K562 (cell line): ENCODE measurements at places on chromosomes 2 and 18.
A peak's percentile ranks its signal among the peaks of the same experiment; 100 is the strongest.

DNA sequence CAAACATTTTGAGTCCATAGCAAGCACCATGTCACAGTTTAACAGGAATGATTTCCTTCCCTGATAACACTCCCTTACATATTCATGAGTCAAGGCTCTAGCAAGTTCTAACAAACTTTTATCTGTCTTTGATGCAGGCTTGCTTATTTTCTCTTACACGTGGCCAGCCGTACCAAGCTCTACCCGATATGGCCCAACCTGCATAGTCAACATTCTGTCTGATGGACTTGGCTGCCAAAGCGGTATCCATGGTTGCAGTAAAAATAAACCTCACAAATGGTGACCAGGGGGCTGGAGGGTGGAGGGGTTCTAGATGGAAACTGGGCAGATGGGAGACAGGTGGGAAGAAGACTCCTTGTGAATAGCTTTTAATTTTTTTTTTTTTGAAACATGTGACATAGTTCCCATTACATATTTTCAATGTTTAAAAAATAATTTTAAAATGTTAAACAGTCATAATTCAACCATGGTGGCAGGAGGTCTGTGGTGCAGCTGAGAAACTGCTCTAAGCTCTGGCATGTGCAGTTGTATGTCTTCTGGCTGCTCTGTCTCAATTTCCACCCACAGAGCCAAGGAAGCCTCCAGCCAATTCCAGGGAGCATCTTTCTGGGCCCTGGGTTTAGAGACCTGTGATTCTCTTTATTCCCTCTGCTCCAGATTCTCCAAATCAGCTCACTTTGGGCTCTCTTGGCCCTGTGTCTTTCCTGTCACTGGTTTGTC is 20.7 kb upstream of the CXCR1 start:
- DNase-seq = no peak

DNA sequence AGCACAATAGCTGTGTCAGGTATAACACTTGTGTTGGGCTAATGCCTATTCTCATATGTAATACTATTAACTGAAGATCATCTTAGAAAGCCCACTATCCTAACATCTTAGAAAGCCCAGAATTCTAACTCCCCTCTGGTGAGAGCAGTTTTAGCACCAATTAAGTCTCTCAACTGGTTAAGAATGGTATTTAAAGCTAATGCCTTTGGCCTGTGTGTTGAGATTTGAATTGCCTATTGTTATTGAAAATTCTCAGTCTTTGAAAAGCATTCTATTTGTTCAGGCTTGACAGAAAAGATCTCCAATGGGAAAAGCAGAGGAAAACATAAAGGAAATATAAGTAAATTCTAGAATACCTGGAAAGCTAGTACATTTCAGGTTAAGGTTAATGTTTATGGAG is 352.5 kb downstream of the ARHGAP15 start:
- DNase-seq = no peak

GRCh38 chr2:101367508-101367907 is 19.8 kb downstream of the CREG2 start:
- DNase-seq = no peak

- no peak for DNase-seq
Observed at GRCh38 chr18:61823595-61823994, 69.2 kb downstream of the RNF152 start.

- DNase-seq = no peak
Observed at GRCh38 chr2:3236300-3237045, 141.1 kb downstream of the EIPR1 start.

DNA sequence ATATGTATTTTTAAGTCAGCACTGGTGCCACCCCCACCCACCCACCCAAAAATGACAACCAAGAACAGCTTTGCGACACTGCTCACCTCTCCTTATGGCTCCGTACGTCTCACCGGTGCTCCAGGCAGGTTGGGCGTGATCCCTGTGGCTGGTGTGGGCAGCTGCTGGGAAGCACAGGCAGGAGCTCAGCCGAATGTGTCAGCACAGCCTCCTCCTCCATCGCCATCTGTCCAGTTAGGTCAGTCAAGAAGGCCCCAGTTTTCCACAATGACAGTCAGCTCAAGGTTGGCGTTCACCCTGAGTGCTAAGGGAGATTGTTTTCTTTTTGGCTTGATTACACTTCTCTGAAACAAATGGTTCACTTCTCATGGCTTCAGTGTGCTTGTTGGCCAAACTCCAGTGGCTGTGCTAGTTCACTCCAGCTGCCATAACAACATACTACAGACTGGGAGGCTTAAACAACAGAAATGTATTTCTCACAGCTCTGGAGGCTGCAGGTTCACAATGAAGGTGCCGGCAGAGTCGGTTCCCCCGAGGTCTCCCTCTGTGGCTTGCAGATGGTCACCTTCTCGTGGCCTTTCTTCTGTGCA is 30.2 kb downstream of the AMER3 start:
- no peak for DNase-seq

DNA sequence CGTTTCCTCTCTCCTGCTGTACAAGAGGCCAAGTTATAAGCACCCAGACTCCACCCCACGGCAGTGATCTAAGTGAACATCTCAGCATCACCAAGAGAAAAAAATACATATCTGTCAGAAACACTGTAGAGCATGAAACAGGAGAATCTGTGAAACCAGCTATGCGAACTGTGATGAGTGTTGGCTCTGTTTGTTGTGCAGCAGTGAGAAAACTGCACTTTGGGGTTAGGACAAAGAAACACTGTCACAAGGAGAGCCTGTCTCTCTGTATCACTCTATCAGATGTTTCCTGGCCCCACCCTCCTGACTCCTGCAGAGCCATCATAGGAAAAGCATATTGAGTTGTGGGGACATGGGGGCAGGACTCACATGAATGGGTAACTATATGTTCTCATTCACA is 87.1 kb downstream of the LAMA3 start:
- no peak for DNase-seq

DNA sequence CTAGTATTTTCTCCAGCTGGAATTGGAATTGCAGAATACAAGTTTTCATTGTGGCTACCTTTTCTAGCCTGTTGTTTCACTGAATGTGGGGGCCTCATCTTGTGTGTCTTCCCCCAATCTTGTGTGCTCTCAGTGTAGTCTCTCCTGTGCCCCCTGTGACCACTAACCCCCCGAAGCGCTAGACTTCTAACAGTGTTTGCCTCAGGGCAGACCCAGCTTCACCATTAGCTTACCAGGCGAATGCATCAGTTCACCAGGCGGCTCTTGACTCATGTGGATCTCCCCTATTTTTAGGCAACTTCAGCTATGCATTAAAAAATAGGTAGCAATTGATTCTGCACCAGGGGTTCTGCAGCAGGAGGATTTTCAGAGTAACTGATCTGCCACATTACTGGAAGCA is 376.2 kb upstream of the MEIS1 start:
- DNase-seq = no peak

DNA sequence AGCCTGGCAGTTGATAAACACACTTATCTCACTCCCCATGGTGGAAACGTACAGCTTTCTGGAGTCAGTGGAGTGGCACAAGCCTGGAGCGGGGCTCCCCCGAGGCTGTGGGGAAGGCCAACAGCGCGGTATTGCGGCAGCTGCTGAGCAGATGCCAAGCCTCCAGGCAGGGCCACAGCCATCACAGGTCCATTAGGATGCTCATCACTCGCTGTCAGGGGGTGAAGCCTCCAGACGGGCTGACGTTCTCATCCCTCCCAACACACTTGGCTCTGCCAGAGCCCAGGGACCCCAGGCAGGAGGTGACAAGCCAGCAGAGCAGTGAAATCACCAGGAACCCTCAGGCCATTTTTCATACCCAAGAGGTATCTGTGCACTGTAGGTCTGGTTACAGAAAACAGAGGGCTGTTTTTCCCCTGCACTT is 529.2 kb upstream of the KLHL29 start:
- no peak for DNase-seq

DNA sequence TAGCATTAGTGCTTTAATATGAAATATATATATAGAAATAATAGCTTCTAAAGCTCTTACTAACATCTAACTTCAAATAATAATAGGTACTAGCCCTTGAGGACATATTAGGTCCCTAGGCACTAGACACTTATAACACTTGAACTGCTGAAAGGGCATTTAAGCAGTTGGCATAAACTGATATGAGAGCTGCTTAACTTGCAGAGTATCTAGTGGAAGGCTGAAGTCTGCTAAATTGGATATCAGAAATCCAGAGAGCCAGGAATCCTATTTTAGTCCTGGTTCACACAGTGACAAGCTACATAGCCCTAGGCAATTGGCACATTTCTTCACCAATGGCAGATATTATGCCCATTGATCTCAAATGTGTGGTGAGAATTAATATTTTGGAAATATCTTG is 326.9 kb upstream of the UBE2E3 start:
- DNase-seq = no peak

- DNase-seq = no peak
Observed at GRCh38 chr2:95386031-95386430, 16.5 kb upstream of the FAHD2A start.

DNA sequence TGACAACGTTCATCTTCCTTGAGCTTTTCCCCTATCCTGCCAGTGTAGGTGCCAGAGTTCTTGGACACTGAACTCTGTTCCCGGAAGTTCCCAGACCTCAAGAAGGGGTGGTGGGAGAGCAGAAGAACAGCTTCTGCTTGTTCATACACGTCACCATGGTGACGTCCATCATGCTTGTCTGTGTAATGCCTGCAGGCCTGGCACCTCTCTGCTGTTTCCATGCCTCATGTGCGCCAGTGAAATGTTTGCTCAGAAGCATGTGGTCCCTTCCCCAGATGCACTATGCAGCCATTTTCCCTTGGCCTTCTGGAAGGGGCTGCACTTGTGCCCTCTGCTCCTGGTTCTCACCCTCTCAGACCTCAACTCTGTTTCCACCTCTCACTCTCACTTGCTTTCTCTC is 210.8 kb upstream of the NABP1 start:
- DNase-seq = no peak

DNA sequence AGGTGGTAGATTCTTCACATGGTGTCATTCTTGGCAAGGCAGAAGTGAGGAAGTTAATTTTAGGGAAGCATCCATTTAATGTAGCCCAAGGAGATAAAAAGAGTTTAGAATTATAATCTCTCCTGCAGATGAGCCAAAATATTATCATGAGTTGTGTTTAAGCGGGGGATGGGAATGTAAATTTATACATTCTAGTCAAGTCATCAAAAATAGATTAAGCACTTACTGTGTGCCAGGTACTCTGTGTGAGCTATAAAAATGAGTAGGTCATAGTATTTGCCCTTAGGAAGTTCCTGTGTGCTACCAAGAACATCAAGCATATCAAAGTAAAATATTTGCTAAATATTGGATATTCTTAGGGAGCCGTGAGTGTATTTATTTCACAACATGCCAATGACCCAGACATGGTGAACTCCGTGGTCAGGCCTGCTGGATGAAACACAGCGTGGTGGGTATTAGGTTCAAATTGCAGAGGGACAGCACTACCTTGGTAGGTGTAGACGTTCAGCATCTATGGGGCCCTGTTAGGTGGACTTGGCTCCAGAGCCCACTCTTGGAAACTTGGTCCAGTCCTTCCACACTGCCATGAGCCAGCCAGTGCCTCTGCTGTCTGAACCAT is 37.4 kb downstream of the MEIS1 start:
- no peak for DNase-seq

- no peak for DNase-seq
Observed at GRCh38 chr18:63216516-63217311, 102.9 kb downstream of the BCL2 start.

GRCh38 chr18:57353137-57353939 is 981 bp downstream of the ST8SIA3 start:
- no peak for DNase-seq

- DNase-seq = no peak
Observed at GRCh38 chr2:1170241-1170640, 219.6 kb downstream of the SNTG2 start.

GRCh38 chr18:10111944-10112343 is 198.1 kb downstream of the VAPA start:
- no peak for DNase-seq

DNA sequence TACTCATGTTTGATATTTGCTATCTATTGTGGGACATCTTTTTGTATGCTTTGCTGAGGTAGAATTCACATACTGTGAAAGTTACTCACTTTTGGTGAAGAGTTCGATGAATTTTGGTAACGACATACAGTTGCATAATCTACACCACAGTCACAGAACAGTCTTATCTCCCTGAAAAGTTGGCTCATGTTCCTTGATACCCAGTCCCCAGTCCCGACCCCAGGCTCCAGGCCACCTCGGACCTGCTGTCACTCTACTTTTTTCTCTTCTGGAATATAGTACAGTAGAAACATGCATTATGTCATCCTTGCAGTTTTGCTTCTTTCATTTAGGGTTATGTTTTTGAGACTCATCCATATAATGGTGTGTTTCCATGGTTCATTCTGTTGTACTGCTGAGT is 191.7 kb downstream of the FAM210A start:
- no peak for DNase-seq

- DNase-seq = no peak
Observed at GRCh38 chr18:31549416-31549815, 42.3 kb upstream of the TTR start.

GRCh38 chr18:47912343-47912742 is 18.1 kb downstream of the SMAD2 start:
- no peak for DNase-seq

- DNase-seq = no peak
Observed at GRCh38 chr2:103738108-103738507, 976.3 kb downstream of the TMEM182 start.

DNA sequence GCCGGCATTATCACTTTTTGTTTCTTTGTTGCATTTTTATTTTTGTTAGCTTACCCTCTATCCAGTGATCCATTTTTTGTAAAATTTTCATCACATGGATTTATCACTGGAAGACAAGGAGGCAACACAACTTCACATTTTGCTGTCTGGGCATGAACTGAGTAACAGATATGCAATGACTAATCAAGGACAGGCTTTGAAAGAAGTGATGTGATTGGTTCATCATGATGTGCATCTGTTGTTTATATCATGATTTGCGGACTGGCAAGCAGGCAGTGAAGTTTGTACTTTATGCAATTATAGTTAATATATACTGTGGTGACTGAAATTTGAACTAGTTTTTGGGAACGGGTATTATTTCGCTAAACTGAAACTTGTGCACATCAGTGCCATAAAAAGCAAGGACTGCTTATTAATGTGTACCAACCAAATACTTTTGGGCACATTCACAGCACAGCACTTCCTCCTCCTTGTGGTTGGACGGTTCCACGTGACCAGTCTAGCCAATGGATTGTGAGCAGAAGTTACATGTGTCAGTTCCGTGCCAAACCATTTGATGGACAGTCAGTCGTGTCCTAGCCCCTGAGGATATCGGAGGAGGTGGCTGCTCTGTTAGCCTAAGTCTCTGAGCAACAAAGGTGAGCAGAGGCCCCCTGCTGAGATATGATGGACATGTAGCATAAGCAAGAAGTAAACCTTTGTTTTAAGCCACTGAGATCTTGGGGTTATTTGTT is 201.4 kb upstream of the SIX2 start:
- DNase-seq = no peak

GRCh38 chr2:219987830-219988229 is 360.4 kb downstream of the SLC4A3 start:
- DNase-seq = peak; percentile 5

- no peak for DNase-seq
Observed at GRCh38 chr2:135299658-135300244, 231.3 kb downstream of the ZRANB3 start.

DNA sequence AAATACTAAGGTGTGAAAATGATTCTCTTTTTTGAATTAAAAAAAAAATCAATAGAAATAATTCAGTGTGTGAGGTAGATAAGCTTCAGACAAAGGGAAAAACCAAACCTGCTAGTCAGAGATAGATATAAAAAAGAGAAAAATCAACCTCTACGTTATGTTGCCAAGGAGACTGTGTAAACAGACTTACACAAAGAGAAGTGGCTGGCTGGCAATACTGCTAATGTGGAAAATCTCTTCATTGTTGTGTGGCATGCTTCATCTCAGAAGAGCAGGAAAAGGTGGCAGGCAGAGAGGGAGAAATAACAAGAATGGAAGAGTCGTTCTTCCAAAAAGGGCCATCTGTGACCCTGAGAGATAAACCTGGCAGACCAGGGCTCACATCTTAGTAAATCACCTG is 200.8 kb downstream of the SLC8A1 start:
- no peak for DNase-seq
